ENCODE measurements at places on chromosomes 16 and 17. TPM values are rescaled to one million over a fixed set of nuclear protein-coding genes. Genes with fewer than 3 reads are reported as not detected.

GRCh38 chr16:81401035-81401950, 43.3 kb upstream of the CMIP start:
- peak; percentile 25 for DNase-seq

GRCh38 chr17:74389937-74390679, 22.8 kb downstream of the GPR142 start:
- DNase-seq: no peak

SDR42E1 gene
- total RNA-seq: 4.4 TPM

DNA sequence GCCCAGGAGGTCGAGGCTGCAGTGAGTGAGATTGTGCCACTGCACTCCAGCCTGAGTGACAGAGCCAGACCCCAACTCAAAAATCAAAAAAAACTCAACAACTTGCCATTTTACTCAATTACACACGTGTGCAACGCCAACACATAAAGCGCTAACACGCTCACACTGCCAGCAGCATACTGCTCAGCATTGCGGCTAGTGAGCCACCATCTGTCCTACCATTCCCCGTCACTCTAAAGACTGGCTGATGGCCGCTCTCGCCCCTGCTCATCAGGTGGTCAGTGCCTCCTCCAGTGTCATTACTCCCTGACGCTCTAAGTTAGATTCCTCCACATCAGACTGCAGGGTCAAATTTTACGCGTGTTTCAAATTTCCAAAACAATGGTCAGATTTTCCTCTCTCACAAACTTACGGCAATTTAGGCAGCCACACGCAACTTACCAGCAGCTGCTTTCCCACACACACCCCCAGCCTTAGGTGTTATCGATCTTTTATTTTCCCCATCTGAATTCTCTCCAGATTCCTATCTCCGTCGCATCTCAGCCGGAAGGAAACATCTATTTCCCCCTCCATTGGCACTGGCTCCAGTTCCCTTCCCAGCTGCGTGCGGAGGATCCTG, 240.8 kb downstream of the C16orf95 start:
- DNase-seq: peak; percentile 60

GRCh38 chr17:61247439-61247838, 152.2 kb upstream of the TBX2 start:
- no peak for DNase-seq

DNA sequence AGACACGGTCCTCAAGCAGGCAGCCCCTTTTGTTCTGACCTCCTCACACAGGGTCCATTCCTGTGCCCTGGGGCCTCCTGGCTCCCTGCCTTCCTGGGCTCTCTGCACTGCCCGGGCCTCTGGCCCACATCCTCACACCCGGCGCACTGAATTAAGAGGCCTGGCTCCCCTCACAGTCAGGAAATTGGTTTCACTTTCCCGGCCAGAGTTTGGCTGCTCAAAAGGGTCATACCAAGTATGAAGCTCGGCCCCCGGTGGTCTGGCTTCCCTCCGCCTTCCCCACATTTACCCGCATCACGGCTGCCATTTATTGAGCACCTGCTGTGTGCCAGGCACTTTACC, 220.0 kb downstream of the NTN1 start:
- no peak for DNase-seq

TEDC2 gene
- 3.8 TPM for total RNA-seq

- DNase-seq: no peak
These were observed 450.0 kb downstream of the NPIPA7 start for GRCh38 chr16:16828913-16829398.

GRCh38 chr17:2952174-2952845, 111.1 kb downstream of the OR1D5 start:
- no peak for DNase-seq

- DNase-seq: no peak
These were observed 527.8 kb upstream of the WSB1 start for GRCh38 chr17:26765860-26766709.

DNA sequence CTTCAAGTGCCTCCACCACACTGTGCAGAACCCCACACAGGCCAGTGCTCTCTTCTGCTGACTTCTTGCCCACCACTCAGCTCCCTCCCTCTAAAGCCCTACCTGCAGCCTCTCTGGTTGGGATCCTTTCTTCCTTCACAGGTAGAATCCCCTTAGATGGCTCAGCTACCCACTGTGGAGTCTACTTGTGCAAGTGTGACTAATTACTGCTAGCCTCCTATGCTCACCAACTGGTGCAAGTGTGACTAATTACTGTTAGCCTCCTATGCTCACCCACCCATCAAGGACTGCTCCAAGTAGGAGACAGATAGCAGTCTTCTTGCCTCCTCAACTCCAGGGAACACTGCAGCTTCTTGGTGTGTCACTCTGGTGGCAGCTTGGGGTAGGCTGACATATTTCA, 43.6 kb downstream of the TEX14 start:
- DNase-seq: no peak

DNA sequence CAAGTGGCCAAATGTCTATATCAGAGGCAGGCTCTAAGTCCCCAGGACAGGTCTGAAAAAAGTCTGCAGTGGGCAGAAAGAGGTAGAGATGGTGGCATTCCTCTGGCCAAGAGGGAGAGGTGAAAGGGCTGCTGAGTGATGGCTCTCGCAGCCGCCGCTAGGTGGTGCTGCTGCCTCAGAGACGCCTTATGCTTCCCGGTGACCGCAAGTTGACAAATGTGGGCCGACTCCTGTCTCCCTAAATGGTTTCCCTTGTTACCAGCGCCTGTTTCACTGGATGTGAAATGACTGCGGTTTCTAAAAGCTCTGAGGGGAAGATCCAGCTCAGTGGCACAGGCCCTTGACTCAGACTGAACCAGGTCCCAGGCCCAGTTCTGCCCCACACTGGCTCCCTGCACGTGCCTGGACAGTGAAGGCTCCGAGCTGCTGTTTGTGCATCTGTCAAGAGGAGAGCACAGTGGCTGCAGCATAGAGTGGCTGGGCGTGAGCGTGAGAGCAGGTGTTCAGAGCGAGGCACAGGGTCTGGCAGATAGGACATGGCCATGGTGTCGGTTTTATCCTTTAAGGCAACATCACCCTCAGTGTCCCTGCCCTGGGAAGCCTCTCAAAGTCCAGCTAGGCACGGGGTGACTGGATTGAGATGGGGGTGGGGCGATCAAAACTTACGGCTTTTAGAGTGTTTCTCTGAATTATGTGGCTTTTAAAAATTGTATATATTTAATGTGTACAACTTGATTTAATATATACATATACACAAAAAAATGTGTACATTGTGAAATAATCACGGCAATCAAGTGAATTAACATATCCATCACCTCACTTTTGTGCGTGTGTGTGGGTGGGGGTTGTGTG, 19.9 kb downstream of the CLEC16A start:
- DNase-seq: peak; percentile 47

DNA sequence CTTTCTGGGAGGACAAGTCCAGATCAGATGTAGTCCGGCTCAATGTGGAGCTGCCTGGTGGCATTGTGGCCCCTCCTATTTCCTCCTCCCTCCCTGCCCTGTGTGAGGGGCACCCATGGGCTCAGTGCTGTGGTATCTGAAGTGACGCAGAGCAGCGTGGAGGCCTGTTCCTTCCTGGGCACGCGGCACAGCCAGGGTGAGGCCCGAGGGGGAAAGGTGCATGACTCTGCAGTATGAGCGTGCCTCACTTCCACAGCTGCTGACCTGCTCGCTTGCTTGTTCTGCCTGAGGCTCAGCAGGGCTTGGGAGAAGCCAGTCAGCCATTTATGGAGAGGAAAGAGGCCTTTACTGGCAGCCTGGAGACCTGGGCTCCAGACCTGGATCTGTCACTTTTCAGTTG, 11.7 kb downstream of the TMEM238L start:
- no peak for DNase-seq

CDT1 gene
- 4.3 TPM for total RNA-seq

DNA sequence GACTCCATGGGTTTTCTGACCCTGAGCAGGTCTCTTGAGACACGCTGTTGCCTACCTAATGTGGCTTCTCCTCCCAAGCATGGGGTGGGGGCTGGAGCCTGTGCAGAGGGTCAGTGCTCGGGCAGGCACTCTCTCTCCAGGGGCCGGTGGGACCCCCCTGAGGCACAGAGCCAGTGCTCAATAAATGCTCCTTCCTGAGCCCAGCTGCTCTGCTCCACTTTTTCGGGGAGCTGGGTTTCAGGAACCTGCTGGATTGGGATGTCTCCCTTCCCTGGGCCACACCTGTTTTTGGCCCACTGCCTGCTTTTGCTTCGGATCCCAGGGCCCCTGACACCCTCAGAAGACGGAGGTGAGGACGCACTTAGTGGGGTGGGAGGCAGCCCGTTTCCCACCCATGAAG, 1.3 kb upstream of the TRIM65 start:
- no peak for DNase-seq

ARL5C gene
- total RNA-seq: not detected

DNA sequence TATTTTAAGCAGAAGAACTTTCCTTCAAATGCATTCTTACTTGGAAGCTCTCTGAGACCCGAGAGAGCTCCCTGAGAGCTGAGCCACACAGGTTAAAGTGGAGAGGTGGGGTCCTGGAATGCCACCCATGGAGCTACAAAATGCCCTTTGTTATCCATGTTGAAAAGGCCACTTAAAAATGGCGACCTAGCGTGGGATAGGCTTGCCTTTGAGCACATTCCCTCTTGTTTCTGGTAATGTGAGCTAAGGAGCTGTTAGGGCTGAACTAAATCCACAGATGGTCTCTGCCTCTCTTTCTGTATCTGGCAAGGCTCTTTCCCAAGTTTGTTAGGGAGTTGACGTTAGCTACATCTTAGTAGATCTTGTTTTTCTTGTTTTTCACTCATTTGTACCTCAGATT, 171.6 kb downstream of the SNX29 start:
- no peak for DNase-seq

USP7 gene
- total RNA-seq: 52.1 TPM

METTL9 gene
- 163 TPM for total RNA-seq

CCL1 gene
- total RNA-seq: not detected

- peak; percentile 72 for DNase-seq
These were observed 29.1 kb downstream of the TMEM100 start for GRCh38 chr17:55693254-55694216.

GRCh38 chr17:9519583-9520272, 55.9 kb downstream of the STX8 start:
- no peak for DNase-seq

RSAD1 gene
- 16.3 TPM for total RNA-seq

- no peak for DNase-seq
These were observed 8.3 kb downstream of the ALOX15B start for GRCh38 chr17:8046929-8047768.

DNA sequence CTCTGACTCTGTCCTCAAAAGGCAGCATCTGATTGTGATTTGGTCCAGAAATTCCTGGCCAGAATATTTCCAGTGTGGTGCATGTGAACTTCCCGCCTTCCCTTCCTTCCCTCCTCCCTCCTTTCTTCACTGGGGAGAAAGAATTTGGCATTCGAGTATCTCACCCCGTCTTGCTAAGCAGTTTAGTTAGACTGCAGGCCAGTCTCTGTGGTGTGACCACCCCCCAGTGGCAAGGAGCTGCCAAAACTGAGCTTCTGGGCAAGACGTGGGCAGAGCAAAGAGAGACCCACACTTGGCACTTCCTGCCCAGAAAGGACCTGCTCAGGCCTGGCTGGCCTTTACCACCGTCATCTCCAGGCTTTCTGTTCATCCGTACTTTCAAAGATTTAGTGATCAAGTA, 36.4 kb downstream of the SNX20 start:
- no peak for DNase-seq

- DNase-seq: no peak
These were observed 2.9 kb downstream of the MARCHF10 start for GRCh38 chr17:62805234-62805633.

- DNase-seq: no peak
These were observed 10.3 kb downstream of the HIC1 start for GRCh38 chr17:2064980-2065785.

KDM6B gene
- 3.5 TPM for total RNA-seq

TK1 gene
- total RNA-seq: 79.3 TPM

PPY gene
- total RNA-seq: not detected

DNA sequence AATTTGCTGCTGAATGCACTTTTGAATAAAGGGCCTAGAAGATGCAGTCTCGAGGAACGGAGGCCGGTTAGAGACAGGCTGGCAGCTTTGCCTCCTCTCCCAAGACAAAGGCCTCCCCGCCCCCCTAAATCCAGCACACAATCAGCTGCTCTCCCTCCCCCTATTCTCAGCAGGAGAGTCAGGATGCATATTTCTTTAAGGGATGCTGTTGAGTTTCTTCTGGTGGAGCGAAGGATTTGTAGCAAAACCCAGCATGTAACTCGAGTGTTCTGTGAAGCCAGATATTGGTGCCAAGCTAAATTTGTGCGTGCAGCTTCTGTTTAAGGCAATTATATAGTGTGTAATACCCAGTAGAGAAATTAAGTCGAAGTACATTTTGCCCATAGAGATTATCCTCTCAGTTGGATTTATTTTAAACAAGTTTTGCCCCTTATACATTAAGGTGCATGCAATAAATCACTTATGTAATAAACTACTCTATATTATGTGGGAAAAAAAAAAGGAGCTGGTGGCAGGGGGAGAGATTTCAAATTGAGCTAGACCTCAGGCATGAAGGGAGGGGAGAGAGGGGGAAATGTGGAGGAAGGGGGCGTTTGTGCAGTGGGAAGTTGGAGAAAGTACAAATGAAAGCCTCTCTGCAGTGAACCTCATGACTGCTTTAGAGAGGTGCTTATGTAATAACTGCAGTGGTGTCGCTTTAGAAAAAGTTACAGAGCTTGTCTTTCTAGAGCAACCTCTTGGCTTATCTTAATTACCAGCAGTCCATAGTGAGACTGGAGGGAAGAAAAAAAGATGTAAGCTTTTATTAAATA, 599.2 kb downstream of the MAF start:
- no peak for DNase-seq

GRCh38 chr17:2042933-2043332, 1.1 kb downstream of the OVCA2 start:
- DNase-seq: no peak
